GM12878 (cell line): ENCODE measurements at places on chromosomes 13 and 19. TPM values are rescaled to one million over a fixed set of nuclear protein-coding genes. Genes with fewer than 3 reads are reported as not detected.

DNA sequence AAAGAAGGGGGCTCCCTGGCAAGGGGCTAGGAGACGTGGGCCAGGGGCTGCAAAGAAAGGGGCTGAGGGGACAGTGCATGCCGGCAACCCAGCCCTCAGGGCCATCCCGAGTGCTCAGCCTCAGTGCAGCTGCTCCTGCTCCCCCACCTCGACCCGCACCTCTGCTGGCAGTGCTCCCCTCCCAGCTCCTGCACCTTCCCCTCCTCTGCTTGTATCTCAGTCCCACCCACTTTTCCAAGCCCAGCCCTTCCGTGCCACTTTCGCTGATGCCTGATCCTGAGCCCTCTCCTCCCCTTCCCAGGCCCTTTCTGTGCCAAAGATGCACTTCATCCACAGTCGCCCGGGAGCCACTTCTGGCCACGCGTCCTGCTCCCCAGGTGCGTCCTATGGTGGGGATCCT lies 69.9 kb upstream of the KCTD15 start:
- no peaks in the 10 kb centered on the region for H3K36me3 ChIP-seq
- H3K27me3 ChIP-seq: no peaks in the 10 kb centered on the region
- no peak overlapping the region for H3K4me3 ChIP-seq
- DNase-seq: no peak

- H3K4me3 ChIP-seq: no peak overlapping the region
- no peaks in the 10 kb centered on the region for H3K27me3 ChIP-seq
- DNase-seq: no peak
- H3K36me3 ChIP-seq: peaks cover 31% of the 10 kb centered on the region
- no peaks in the 10 kb centered on the region for H3K4me1 ChIP-seq
- no peak overlapping the region for H3K27ac ChIP-seq
Observed at GRCh38 chr19:11102944-11103343, 13.7 kb downstream of the LDLR start.

GRCh38 chr13:73433890-73434289 lies 375.1 kb downstream of the KLF5 start:
- H3K36me3 ChIP-seq: no peaks in the 10 kb centered on the region
- no peak for DNase-seq
- H3K27ac ChIP-seq: no peak overlapping the region
- no peaks in the 10 kb centered on the region for H3K27me3 ChIP-seq
- no peak overlapping the region for H3K4me3 ChIP-seq

Gene C19orf67
- polyA plus RNA-seq: 0.12 and 0.14 TPM in 2 replicates

Gene FXYD1
- polyA plus RNA-seq: 0.44 TPM in 1 of 2 replicates, not detected in the other

GRCh38 chr19:48963371-48964204 lies 1.5 kb upstream of the FTL start:
- peak overlapping the region; percentile 73 for H3K4me3 ChIP-seq
- peaks cover 15% of the 10 kb centered on the region; the same call in 1 of the 2 replicates for H3K36me3 ChIP-seq
- peak overlapping the region; percentile 84 for H3K27ac ChIP-seq
- no peaks in the 10 kb centered on the region for H3K27me3 ChIP-seq
- H3K4me1 ChIP-seq: peaks cover 41% of the 10 kb centered on the region
- no peak for DNase-seq

- no peak for DNase-seq
- no peak overlapping the region for H3K4me3 ChIP-seq
- no peaks in the 10 kb centered on the region for H3K36me3 ChIP-seq
- no peak overlapping the region for H3K27ac ChIP-seq
- no peaks in the 10 kb centered on the region for H3K27me3 ChIP-seq
Observed at GRCh38 chr13:74128156-74128767, 5.9 kb downstream of the KLF12 start.

- H3K4me3 ChIP-seq: peak overlapping the region; percentile 48
- H3K27me3 ChIP-seq: no peaks in the 10 kb centered on the region
- peaks cover 8% of the 10 kb centered on the region; the same call in 1 of the 2 replicates for H3K4me1 ChIP-seq
- peak; percentile 34 for DNase-seq
Observed at GRCh38 chr13:74025369-74025768, 108.8 kb downstream of the KLF12 start.

GRCh38 chr13:39284801-39285388 lies 246.6 kb downstream of the NHLRC3 start:
- no peaks in the 10 kb centered on the region for H3K27me3 ChIP-seq
- H3K36me3 ChIP-seq: no peaks in the 10 kb centered on the region
- DNase-seq: no peak
- no peak overlapping the region for H3K27ac ChIP-seq

DNA sequence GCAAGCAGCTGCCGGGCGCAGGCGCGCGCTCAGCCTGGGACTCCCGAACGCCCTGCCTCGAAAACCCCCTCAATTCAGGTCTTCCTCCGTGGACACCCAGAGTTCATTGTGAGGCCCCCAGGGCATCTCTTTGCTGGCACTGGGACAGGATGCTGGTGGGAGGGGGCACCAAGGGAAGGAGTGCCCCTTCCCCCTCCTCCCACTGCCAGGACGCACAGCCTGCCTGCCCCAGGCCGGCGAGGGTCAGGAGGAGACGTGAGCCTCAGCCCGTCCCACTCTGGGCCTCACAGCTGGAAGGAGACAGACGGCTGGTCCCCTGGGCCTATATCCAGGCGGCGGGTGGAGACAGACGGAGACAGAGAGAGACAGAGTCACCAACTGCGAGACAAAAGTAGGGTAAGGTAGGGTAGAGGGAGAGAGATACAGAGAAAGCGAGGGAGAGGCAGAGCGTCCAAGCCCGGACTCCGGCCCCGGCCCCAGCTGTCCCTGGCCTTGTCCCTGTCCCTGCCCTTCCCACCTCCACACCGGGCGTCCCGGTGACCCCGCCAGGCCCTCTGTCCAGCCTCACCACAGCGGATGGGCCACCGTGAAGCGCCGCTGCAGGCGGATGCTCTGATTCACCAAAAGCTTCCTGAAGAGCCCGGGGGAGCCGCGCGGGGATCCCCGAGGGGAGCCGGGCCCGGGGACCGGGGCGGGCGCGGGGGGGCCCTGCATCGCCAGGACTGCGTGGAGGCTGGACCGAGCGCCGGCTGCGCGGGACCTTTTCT lies at the start of gene PDE4C:
Gene PDE4C (minus strand): TSS at position 737 of the 767 bp plus-strand sequence. CDS start 23 bp downstream, at position 714.
- DNase-seq: no peak
- no peak within 1 kb of the TSS for H3K27ac ChIP-seq
- H3K4me1 ChIP-seq: peaks cover 19% of the 10 kb centered on the region
- H3K4me3 ChIP-seq: no peak within 1 kb of the TSS
- H3K27me3 ChIP-seq: no peaks in the 10 kb centered on the region; the same call in 1 of the 2 replicates
- H3K36me3 ChIP-seq: no peaks in the 10 kb centered on the region

Gene VMAC
- polyA plus RNA-seq: 1.5 and 2.2 TPM in 2 replicates

Gene ZNF320
- polyA plus RNA-seq: 1.0 and 1.3 TPM in 2 replicates

Gene SMIM44
- not detected in 2 replicates for polyA plus RNA-seq

Gene KLK2
- polyA plus RNA-seq: 1.6 and 3.0 TPM in 2 replicates

DNA sequence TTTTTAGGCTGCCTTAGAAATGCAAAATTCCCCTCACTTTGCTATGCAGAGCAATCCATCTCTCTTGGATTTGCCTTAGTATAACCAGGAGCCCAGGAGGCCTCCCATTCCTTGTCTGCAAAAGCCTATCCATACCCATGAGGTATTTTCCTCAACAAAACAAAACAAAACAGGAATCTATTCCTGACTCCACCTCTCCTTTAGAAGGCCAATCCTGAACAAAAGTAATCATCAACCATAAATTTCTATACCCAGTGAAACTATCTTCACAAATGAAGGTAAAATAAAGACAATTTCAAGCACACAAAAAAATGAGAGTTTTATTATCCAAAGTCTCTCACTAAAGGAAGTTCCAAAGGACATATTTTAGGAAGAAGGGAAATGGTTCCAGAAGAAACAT lies 365.7 kb downstream of the KCNRG start:
- no peaks in the 10 kb centered on the region; the same call in 1 of the 2 replicates for H3K27me3 ChIP-seq
- no peaks in the 10 kb centered on the region for H3K4me1 ChIP-seq
- H3K36me3 ChIP-seq: no peaks in the 10 kb centered on the region
- no peak overlapping the region for H3K27ac ChIP-seq
- H3K4me3 ChIP-seq: no peak overlapping the region

DNA sequence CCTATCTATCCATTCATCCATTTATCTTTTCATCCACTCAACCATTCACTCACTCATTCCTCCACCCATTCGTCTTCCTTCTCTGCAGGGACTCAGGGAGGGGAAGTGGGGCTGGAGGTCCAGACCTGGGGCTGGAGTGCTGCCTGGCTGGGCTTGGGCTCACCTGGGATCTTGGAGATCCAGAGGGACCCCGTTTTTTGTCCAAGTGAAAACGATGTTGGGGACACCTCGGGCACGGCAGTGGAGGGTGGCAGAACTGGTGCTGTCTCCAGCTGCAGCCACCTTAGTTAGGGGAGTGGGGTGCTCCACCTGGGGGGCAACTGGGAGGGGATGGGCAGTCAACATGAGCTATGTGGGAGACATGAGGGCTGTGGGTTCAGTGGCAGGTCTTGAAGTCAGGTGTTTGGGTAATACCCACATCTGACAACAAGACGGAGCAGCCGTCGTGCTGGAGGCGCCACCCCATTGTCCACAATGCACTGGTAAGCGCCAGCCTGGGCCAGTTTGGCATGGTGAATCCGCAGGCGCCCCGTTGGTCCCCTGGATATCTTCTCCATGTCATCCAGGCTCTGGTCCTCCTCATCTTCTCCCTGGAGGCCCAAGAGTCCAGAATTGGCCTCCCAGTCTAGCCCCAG lies 10.2 kb downstream of the NPHS1 start:
- no peaks in the 10 kb centered on the region for H3K36me3 ChIP-seq
- DNase-seq: no peak
- H3K4me1 ChIP-seq: no peaks in the 10 kb centered on the region
- H3K27ac ChIP-seq: no peak overlapping the region
- H3K27me3 ChIP-seq: peaks cover 5% of the 10 kb centered on the region

GRCh38 chr19:7605490-7606222 lies 10.0 kb downstream of the CAMSAP3 start:
- H3K36me3 ChIP-seq: no peaks in the 10 kb centered on the region
- H3K4me3 ChIP-seq: no peak overlapping the region
- no peaks in the 10 kb centered on the region for H3K4me1 ChIP-seq
- H3K27ac ChIP-seq: no peak overlapping the region

GRCh38 chr19:54302257-54302656 lies 10.7 kb downstream of the LILRA5 start:
- H3K27ac ChIP-seq: no peak overlapping the region
- H3K27me3 ChIP-seq: no peaks in the 10 kb centered on the region; the same call in none of the 2 replicates
- H3K4me3 ChIP-seq: no peak overlapping the region
- no peak for DNase-seq
- H3K4me1 ChIP-seq: no peaks in the 10 kb centered on the region
- H3K36me3 ChIP-seq: no peaks in the 10 kb centered on the region

DNA sequence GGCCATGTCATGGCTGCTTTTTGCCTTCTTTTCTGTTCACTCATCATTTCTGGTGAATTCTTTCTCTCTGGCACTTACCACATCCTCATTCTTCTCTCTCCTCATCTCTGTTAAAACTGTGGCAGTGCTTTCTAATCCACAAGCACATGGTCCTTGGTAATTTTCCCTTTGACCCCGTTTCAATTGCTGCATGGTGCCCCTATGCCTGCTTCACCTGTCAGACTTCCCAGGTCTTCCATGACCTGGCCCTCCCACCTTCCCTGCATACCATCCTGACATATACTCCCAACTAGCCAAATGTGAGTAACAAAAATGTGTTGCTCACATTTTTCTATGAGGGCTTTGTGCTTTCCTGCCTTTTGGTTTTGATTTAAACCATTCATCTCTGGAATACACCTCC lies 286.5 kb downstream of the MTUS2 start:
- H3K36me3 ChIP-seq: no peaks in the 10 kb centered on the region
- H3K4me1 ChIP-seq: no peaks in the 10 kb centered on the region
- no peak overlapping the region for H3K27ac ChIP-seq
- no peaks in the 10 kb centered on the region for H3K27me3 ChIP-seq
- no peak overlapping the region for H3K4me3 ChIP-seq

- no peak for DNase-seq
- H3K4me3 ChIP-seq: no peak overlapping the region
- no peak overlapping the region for H3K27ac ChIP-seq
Observed at GRCh38 chr19:48953141-48953540, 1.5 kb upstream of the BAX start.

DNA sequence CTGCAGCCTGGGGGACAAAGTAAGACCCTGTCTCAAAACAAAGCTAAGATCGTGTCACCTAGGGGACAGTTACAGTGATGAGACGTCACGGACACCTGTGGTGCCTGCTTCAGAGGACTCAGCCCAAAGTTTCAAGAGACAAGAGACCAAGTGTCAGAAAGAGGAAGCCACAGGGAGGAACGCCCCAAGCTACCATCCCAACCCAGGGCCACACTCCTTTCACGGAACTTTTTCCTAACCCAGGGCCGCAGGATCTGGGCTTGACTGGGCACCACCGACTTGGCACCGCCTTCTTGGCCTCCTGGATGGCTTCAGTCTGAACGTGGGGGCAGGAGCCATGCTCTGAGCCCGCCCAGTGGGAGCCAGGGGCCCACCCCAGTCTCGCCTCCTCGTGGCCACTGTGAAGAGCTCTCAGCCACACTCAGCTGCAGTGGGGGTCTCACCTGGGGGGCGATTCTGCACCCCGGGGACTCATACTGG lies 8.5 kb downstream of the MOB3A start:
- H3K27ac ChIP-seq: peak overlapping the region; percentile 93
- peak overlapping the region; percentile 49; the same call in 1 of the 2 replicates for H3K4me3 ChIP-seq
- peaks cover 52% of the 10 kb centered on the region for H3K4me1 ChIP-seq
- H3K27me3 ChIP-seq: no peaks in the 10 kb centered on the region

DNA sequence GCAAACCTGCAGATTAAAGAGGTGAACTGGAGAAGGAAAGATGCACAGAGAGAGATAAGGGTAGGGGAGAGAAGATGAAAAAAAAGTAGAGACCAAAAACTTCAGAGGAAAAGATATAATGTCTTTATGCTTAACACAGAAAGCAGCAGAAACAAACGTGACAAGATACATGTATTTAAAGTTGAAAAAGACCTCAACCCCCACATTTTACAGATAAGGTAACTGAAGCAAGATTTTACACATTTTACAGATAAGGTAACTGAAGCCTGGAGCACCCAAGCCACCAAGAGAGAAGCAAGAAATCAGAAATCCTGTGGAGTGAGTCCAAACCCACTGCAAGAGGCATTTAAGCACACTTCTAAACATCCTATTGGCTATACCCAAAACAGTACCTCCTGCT lies 185.3 kb downstream of the TBC1D4 start:
- peaks cover 12% of the 10 kb centered on the region for H3K4me1 ChIP-seq
- no peak for DNase-seq
- H3K27me3 ChIP-seq: no peaks in the 10 kb centered on the region
- H3K27ac ChIP-seq: no peak overlapping the region
- no peak overlapping the region for H3K4me3 ChIP-seq
- no peaks in the 10 kb centered on the region for H3K36me3 ChIP-seq

DNA sequence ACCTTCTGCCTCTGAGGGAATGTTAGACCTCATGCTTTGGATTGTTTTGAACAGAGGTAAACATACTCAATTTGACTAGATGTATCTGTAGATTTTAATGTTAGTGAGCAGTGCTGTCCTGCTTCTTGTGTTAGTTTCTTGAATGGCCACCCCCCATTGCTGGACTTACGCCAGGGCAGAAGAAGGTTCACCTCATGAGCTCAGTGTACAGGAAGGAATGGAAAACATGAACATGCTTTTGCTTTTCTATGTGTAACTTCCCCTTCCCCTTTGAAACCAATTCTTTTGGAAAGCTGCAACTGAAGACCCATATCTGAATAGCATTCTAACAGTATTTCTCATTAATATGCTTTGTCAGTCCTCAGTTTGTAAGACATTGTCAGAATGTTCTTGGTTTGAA lies 32.3 kb downstream of the WASF3 start:
- no peak overlapping the region for H3K4me3 ChIP-seq
- H3K27ac ChIP-seq: no peak overlapping the region
- no peaks in the 10 kb centered on the region for H3K36me3 ChIP-seq
- DNase-seq: no peak
- no peaks in the 10 kb centered on the region for H3K4me1 ChIP-seq

GRCh38 chr13:71871176-71871754 lies 4.3 kb upstream of the DACH1 start:
- no peaks in the 10 kb centered on the region for H3K4me1 ChIP-seq
- no peaks in the 10 kb centered on the region for H3K36me3 ChIP-seq
- peaks cover 5% of the 10 kb centered on the region; the same call in 1 of the 2 replicates for H3K27me3 ChIP-seq
- no peak for DNase-seq
